Activated CD4-positive, alpha-beta T cell treated with anti-CD3 and anti-CD28 coated beads for 48 hours (primary cell): ENCODE measurements at places on chromosomes 5 and 9.
A peak's percentile ranks its signal among the peaks of the same experiment; 100 is the strongest.

GRCh38 chr9:96391021-96391765, 7.7 kb upstream of the SLC35D2 start:
- DNase-seq, result no peak

DNA sequence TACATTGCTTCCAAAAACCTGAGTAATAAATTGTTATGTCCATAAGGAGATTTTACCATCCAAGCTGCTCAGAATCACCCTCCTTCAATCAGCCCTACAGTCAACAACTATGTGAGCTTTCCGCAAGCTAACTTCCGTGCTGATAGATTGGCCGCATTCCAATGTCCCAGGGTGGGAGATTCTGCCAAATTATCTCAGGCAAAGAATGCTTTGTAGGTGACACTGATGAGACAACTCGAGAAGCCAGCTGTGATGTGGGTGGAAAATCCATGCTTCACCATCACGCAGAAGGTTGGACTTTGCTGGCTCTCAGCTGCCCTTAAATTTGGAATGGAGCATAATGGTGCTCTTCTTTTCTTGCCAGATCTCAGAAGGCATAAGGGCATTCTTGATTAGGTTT, 44.9 kb upstream of the HCN1 start:
- no peak for DNase-seq

DNA sequence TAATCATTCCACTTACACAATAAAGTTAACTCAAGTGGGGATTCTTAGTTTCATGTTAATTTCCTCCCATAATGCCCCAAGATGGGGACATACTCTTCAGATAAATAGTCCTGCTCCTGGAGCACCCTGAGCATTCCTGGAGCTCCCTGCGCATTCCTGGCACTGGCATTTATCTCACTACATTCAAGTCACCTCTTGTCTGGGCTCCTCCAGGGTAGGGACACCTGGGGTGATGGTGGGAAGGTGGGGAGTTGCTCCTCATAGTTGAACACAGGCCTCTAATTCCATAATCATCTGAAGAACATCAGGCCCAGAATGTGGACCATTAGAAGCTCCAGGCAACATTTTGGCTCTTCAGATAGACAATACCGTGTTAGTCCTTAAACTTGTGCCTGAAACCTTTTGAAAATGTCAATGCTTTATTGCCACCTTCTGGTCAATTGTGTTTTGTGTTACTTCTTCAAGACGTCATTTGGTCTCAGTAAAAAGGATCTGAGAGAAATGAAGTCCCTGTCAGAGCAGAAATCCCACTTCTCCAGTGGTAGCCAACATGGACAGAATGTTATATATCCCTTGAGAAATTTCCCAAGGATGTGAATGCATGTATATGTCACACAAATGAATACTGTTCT, 14.2 kb upstream of the AGGF1 start:
- no peak for DNase-seq

DNA sequence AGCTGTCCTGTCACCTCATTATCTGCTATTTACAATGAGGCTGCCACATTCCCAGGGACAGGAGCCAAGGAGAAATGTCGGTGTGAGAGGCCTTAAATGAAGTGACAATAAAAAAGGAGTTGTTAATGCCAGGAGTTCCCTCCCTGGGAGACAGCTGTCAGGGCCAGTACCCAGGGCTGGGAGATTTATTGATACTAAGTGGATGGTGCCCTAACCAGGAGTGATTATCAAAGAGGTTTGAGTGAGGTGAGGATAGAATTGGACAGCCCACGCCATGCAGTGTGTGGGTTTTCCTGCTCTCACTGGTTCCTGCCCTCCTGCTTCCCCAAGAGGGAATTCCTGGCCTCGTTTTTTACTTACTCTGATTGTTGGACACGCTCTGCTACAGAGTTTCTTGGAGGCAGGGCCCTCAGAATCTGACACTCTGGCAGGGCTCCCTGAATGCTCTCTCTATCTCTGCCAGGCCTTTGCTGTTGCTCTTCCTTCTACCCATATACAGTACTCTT, 150.8 kb downstream of the GRIA1 start:
- DNase-seq, result no peak

GRCh38 chr5:76805821-76806505, 12.9 kb upstream of the F2RL1 start:
- no peak for DNase-seq

- no peak for DNase-seq
Observed at GRCh38 chr5:68345171-68345570, 129.6 kb downstream of the PIK3R1 start.

DNA sequence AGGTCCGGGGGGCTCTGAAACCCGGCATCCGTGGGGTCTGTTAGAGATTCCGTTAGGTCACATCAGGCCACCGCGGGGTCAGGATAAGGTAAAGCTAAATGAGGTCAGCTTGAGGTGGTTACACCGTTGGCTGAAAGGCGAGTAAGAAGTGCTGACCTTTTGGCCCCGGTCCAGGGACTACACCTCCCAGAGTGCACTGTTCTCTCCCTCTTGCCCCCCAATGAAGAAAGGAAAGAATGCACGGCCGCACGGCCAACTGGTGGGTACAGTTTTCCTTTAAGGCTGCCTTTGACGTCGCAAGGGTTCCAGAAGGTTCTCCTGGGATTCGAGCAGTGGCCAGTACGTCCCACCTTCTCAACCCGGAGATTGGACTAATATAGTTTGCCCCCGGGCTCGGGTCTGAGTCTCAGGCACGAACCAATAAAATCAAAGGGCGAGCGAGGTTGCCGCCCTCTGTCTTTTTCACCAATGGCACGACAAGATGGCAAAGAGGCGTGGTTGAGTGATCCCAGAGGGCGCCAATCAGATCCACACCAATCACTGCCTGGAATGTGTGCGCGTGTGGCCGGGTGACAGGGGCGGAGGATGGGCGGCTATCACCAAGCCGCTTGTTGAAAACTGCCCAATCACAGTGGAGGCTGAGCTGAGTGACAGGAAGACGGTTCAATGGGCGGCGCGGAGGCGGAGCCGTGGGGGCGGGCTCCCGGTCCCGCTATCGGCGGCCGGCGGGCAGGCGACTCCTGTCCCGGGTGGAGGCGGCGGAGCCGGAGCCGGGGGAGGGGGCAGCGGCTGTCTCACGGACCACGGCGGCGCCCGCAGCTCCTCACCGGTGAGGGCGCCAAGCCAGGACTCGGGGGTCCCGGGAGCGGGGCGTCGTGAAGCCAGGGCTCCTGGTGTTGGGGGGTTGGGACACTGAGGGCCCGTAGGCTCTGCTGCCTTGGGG, at the start of gene DNAJB5:
Gene DNAJB5, plus strand, starts transcription at position 743 of the 943 bp plus-strand sequence. CDS start 886 bp downstream, outside the sequence.
- peak; percentile 98 for DNase-seq

DNA sequence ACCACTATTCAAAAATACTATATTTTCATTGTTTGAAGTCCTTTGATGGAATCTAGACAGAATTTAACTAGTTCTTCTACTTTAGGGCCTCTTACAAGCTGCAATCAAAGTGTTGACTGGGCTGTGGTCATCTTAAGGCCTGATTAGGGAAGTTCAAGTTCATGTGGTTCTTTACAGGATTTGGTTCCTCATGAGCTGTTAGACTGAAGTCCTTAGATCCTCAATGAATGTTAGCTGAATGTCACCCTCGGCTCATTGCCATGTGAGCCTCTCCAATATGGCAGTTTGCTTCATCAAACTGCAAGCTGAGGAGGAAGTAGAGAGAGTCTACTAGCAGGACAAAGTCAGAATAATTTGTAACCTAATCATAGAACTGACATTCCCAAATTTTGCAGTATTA, 135.1 kb downstream of the CSNK1G3 start:
- DNase-seq, result no peak

- DNase-seq, result no peak
Observed at GRCh38 chr9:21873540-21874221, 71.2 kb downstream of the MTAP start.

DNA sequence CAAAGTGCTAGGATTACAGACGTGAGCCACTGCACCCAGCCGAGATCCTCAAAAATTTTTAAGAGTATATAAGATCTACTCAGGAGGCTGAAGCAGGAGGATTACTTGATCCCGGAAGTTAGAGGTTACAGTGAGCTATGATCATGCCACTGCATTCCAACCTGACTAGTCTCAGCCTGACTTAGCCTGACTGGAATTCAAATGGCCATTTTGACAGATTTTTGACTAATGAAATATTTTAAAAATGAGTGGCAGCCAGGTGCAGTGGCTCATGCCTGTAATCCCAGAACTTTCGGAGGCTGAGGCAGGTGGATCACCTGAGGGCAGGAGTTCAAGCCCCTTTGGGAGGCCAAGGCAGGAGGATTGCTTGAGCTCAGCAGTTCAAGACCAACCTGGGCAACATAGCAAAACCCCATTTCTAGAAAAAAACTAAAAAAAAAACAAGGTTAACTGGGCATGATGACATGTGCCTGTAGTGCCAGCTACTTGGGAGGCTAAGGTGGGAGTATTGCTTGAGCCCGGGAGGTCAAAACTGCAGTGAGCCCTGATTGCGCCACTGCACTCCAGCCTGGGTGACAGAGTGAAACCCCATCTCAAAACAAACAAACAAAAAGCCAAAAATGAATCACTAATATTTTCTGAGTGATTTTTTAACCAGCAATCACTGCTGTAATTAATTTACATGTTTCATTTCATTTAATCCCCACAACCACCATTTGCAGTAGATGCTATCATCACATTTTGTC, 16.6 kb downstream of the ATOX1 start:
- no peak for DNase-seq

- no peak for DNase-seq
Observed at GRCh38 chr5:45642370-45642769, 53.8 kb downstream of the HCN1 start.

- DNase-seq, result no peak
Observed at GRCh38 chr5:142495531-142495930, 170.7 kb upstream of the SPRY4 start.

DNA sequence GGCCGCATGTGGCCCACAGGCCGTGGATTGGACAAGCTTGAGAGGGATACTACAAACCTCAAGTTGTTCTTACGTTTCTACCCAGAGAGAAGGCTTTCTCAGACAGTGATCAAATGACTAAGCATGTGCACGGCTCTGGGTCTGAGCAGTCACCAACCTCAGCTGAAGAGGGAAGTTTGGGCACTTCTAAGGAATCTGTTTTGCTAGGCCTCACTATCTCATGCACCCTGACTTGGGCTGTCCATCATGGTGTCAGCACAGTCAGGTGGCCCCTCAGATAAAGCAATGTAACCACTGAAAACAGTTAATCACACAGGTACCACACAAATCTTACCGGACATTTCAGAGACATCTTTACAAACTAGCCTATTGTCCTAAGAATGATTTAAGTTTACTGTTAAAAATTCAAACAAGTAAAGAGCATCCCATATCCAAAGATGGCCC, 24.6 kb downstream of the CSF2 start:
- peak; percentile 68 for DNase-seq

GRCh38 chr5:110846398-110847001, 107.7 kb downstream of the SLC25A46 start:
- no peak for DNase-seq

DNA sequence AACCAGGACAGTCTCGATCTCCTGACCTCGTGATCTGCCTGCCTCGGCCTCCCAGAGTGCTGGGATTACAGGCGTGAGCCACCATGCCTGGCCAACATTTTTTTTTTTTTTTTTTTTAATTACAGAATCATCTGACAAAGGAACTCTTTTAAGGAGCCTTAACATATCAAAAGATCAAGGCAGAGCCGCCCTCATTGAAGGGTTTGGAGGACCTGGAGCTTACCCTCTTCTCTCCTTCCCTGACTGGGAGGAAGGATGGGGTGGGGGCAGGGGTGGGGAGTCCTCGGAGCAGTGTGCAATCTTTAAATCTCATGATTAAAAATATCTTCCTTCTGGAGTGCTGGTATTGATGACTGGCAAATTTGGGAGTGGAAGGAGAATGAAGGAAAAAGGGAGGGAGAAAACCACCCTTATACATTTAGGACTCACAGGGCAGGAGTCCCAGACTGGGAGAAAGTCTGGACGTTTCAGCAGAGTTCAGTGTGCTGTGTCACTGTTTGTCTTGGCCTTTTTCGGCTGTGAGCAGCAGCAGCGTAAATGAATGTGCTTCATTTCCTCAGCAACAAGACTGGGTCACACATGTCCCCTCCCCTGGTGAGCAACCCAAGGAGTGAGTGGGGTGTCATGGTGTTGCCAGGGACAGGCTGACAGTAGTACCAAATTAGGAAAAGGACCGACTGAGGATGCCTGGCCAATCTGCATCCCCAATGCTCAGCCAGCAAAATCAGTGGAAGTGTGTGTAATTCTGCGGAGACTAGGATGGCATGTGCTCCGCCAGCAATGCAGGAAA, 115.3 kb upstream of the BNC2 start:
- DNase-seq, result no peak

DNA sequence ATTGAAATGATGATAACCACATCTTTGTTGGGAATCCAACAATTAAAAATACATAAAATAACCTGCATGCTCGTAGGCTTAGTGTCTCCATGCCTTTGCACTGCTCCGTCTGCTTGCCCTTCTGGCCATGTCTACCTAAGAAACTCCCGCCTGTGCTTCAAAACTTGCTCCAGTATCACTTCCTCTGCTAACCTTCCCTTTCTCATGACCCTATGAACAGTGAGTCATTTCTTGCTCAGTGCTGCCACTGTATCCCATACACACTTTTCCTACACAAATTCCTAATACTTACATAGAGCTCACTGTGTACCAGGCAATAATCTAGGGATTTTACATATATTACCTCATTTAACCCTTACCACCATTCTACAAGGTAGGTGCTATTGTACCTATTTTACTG, 33.5 kb downstream of the TMEM245 start:
- DNase-seq, result no peak

- DNase-seq, result peak; percentile 68
Observed at GRCh38 chr5:32538031-32538547, 47.3 kb upstream of the SUB1 start.

DNA sequence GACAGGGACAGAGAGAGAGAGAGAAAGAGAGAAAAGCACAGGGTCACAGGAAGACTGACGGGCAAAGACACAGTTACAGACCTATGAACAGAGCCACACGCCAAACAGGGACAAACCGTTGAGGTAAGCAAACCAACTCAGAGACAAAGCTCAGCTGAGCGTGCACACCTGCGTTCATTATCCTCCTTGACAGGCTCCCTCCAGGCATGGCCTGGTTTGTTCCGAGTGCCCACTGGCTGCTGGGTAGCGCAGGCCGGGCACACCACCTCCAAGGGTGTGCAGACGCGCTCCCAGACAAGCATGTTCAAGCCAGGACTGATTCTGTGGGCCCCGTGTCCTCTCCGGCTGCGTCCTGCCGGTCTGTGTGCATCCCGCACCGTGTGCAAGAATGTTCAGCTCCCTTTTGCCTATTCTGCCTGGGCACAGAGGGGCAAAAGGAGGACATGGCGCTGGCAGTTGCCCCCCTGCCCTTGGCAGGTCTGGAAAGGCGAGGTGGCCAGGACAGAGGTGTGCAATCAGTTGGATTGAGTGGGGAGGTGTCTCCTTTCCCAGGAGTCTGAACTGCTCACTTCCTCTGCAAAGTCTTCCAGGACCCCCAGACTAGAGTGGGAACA, 467 bp upstream of the SMIM32 start:
- no peak for DNase-seq
